ENCODE measurements at places on chromosomes 13 and 19.
A peak's percentile ranks its signal among the peaks of the same experiment; 100 is the strongest.

- DNase-seq = no peak
Observed at GRCh38 chr19:412356-413355, 3.7 kb upstream of the C2CD4C start.

- DNase-seq = no peak
Observed at GRCh38 chr19:15488489-15489226, 9.4 kb upstream of the PGLYRP2 start.

GRCh38 chr19:41998246-41999020 is 4.4 kb upstream of the ATP1A3 start:
- peak; percentile 91 for DNase-seq

DNA sequence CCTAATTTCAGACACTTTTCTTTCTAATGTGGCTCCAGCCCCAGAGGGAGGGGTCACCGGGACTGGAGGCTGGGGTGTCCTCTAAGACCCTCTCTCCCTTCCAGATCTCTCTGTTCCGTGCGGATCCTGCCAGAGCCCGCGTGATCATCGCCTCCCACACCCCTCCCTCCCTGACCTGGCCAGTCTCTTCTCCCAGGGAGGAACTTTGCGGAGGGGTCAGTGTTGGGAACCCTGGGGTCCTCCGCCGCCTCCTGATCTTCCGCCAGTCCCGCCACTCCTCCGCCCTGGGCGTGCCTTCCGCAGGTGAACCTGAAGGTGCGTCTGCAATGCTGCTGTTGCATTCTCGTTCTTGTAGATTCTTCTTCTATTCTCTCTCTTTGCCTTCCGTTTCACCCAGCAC is 9.1 kb downstream of the SOX21 start:
- DNase-seq = no peak

GRCh38 chr13:32791545-32792172 is 205.4 kb downstream of the PDS5B start:
- no peak for DNase-seq

DNA sequence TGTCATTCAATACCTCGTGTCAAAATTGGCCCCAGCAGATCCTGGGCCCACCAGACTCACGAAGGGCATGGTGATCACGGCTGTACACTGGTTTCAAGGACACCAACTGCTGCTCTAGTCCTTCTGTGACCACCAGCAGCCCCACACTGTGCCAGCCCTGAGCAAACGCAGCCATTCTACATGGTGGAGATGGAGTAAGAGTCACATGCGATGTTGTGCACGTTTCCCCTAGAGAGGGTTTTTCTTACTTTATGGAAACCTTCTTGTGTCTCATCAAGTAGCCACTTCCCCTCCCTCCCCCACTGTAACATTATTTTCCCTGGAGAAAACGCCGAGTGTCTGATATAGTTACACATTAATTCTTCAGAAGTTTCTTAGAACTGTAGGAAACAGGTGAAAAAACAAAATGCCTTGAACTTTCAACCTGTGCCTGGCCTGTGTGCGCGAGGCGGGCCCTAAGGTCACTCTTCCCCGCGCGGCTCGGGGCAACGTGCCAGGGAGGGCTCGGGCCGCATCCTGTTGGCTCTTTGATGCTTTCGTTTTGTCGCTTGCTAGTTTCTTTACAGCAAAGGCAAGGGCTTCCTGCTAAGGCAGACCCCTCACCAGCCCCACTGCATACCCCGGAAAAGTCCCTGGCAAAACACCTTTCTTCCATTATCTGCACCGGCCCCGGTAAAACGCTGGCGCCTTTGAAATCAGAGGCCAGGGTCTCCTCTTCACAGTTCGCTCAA is 44.6 kb downstream of the GGACT start:
- no peak for DNase-seq

DNA sequence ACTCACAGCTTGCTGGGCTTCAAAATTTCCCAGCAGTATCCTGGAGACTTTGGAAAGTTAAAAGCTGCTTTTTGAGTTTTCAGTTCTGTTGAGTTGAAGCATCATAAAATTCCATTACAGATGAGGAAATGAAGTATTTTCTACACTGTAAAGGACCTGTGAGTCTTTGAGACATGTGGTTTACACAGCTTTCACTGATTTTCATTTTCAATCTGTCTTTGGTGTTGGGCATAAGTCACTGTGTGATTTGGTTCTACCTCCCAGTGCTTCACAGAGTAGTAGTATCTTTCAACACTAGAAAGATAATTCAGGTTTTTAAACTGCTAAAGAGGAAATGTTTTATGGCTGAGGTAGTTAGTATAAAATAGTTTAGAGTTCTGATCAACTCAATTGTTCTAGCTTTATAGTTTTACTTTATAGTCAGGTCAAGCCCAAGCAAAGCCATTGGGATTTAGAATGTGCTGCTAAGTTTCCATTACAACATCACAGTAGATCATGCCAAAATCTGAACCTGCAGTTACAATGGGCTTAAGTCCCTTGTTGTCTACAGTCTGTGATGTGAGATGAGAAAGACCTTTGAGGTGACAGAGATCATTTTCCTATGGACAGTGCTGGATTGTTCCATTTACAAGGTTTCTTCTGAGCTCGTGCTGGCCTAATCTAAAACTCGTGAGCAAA is 161.6 kb downstream of the FLT1 start:
- no peak for DNase-seq

DNA sequence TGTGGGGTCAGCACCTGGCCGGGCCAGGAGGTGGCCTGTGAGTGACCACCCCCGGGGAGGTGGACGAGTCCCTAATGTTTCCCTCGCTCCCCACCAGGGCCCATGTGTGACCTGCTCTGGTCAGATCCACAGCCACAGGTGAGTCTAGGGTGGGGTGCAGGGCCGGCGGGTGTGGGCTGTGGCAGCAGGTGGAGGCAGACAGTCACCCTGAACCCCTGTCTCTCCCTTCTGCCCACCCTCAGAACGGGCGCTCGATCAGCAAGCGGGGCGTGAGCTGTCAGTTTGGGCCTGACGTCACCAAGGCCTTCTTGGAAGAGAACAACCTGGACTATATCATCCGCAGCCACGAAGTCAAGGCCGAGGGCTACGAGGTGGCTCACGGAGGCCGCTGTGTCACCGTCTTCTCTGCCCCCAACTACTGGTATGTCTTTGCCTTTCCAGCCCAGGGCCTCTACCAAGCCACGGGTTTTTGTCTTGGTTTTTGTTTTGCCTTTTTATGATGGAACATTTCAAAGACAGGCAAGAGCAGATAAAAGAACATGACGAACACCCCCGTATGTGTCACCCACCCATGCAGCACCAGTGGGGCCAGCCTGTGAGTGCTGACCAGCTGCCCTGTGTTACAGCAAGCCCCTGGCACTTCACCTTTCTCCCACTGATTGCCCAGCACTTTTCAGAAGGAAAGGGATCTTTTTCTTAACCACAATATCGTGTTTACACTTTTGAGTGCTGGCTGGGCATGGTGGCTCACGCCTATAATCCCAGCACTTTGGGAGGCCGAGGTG is 24.9 kb downstream of the CCDC8 start:
- DNase-seq = no peak

GRCh38 chr19:13010992-13011652 is 15.8 kb downstream of the NFIX start:
- no peak for DNase-seq

DNA sequence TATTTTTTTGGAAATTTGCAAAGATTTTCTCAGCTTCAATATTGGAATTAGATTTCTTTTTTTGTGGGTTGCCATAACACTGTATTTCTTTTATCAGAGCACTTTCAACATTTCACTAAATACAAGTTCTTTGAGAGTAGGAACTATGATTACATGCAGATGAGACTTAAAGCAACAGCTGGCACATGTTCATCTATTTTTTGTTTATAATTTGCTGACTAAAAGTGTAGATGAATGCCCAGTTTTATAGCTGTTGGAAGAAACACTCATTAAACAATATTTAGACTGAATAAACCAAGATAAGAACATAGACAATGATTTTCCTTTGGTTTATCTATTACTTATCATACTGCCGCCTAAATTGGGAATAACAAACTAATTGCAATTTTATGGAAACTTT is 803.0 kb upstream of the KLHL1 start:
- no peak for DNase-seq

- DNase-seq = no peak
Observed at GRCh38 chr19:48533770-48534169, 18.2 kb upstream of the SULT2B1 start.

DNA sequence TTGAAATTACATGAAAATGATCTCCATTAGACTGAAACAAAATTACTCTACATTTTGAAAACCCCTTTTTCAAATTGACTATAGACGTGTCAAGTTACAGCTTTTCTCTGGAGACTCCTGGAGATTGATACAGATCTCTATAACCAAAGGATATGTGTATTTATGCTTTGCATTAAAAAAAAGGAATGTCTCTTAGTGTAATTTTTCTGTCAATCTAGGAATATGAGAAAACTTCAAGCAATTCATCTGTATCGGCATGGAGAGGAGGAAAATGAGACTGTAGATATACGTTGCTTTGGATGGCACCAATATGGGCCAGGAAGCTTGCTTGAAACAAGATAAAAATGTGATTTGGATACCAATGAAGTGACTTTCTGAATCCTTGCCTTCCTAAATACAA is 286.6 kb downstream of the PCDH9 start:
- DNase-seq = no peak

- DNase-seq = no peak
Observed at GRCh38 chr13:37360556-37360955, 238.0 kb downstream of the POSTN start.

GRCh38 chr19:35861640-35862160 is 5.0 kb downstream of the KIRREL2 start:
- no peak for DNase-seq

- no peak for DNase-seq
Observed at GRCh38 chr13:110913322-110914080, 1.4 kb downstream of the ANKRD10 start.

DNA sequence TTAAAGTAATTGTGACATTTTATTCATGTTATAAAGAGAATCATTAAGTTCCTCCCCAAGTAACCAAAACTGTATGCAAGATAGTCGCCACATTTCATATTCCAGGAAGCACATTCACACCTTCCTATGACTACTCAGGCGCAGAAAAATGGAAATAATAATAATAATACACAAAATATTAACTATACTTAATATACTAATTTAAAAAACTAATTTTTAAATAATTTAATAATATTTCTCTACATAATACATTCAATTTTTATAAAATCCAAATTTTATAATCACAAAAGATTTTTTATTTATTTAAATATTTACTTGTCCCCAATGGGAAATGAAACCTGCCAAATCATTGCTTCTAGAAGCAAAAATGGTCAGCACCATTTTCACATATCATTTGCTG is 797.4 kb upstream of the GPC6 start:
- no peak for DNase-seq

DNA sequence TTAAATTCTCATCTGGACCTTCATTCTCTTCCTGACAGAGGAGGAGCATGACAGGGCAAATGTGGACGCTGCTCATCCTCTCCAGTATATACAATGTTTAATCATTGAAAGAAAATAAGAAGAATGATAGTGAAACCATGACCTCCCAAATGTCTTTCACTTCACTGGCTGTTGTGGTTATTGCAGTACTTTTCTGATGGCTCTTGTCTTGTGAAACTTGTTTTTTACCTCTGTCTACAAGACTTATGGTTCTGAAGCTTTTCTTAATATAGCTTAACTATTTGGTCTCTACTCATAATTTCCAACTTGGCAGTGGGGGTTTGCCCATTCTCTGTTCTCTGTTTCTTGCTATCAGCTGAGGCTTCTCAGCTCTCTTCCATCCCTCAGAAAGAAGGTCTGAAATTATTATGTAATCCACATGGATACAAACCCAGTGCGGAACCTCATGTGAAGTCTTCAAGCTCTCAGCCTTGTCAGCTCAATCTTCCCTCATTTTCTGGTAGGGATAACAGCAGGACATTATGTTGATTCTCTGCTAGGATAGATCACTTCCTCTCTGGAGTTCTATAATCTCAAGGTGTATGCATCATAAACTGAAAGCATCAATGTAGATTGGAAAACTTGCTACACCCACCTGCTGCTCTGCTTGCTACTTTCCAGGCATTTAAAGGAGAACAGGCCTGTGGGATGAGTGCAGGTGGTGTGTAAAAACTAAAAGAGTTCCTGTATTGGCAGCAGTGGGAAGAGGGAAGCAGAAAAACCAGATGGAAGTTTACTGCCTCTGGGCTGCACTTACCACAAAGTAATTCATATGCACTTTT is 250.3 kb upstream of the HTR2A start:
- no peak for DNase-seq

- peak; percentile 67 for DNase-seq
Observed at GRCh38 chr19:6740589-6741343, 1.3 kb downstream of the TRIP10 start.

DNA sequence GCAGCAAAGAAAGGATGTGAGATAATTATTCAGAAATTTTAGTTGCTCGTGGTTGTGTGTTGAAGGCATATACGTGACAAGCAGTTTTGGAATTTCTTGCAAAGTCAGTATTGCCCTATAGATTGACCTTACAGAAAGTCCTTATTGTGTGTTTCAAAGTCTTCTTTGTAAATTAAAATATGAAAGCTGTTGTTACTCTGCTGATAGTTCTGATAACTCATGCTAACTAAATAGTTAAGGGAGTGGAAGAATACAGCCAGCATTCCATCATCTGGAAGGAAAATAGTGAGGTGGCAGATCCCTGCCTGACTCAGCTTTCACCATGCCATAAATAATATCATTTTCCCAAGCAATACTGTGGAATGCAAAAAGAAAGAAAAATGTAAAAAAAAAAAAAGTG is 27.2 kb downstream of the WASF3 start:
- no peak for DNase-seq
